Kidney glomerular epithelial cell (primary cell): ENCODE measurements at places on chromosomes 7 and 10.

GRCh38 chr10:94324609-94325233 lies 38.0 kb downstream of the NOC3L start:
- no peak for DNase-seq

- no peak for DNase-seq
These were observed 675.6 kb upstream of the POT1 start for GRCh38 chr7:125605241-125605640.

DNA sequence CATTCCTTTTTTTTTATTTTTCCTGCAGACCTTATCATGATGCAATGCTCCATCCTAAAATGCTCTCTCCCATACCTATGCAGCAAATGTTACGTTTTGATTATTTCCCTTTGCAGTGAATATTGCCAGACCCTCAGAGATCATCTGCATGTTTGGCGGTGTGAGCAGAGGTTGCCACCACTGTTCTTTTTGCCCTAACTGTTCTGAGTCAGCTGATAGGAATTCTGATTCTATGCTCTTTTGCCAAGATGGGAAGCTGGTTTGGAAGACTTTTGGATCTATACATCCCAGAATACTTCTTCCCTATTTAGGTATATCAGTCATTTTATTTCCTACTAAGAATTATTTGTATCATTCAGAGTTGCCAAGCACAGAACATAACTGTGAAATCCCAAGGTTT lies 130.5 kb downstream of the KLF6 start:
- DNase-seq: no peak

- DNase-seq: no peak
These were observed 10.6 kb upstream of the GRB10 start for GRCh38 chr7:50793120-50793946.

DNA sequence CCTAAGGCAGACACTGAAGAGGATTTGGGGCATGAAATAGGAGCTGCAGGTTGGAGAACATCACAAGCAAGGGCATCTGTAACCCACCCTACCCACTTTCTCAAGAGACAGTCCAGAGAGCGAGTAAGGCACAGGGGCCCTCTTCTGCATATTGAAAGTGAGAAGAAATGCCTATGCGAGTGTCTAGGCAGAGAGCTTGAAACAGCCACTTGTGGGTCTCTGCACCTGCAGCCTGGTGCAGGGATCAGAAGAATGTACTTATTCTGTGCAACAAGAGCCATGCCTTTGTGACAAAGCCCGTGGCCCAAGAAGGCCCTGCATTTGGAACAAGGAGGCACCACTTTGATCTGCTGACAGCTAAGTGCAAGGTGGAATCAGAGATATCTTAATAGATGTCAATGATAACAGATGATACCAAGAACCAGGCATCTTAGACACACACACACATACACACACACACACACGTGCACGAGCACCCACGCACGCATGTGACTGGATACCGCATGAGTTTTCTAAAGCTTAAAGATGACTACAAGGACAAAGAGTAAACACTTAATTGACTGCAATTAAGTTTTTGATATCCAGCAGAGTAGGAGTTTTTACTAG lies 89.3 kb downstream of the NPSR1 start:
- DNase-seq: no peak

GRCh38 chr10:32793033-32793432 lies 165.0 kb downstream of the ITGB1 start:
- DNase-seq: no peak

- no peak for DNase-seq
These were observed 3.6 kb upstream of the MYOF start for GRCh38 chr10:93485690-93486089.

- DNase-seq: no peak
These were observed 52.0 kb downstream of the KIF5B start for GRCh38 chr10:32004161-32004591.

GRCh38 chr10:124704428-124705380 lies 39.5 kb downstream of the FAM53B start:
- no peak for DNase-seq
